Naive B cell (primary cell): ENCODE measurements at places on chromosomes 12 and 14. TPM values are rescaled to one million over a fixed set of nuclear protein-coding genes. Genes with fewer than 3 reads are reported as not detected.

Gene ZNF605
- polyA plus RNA-seq, result 2.9 TPM

Gene LMO3
- polyA plus RNA-seq, result not detected

Gene CBLN3
- polyA plus RNA-seq, result 2.6 TPM

Gene COA8
- polyA plus RNA-seq, result 61.3 TPM

Gene SSPN
- polyA plus RNA-seq, result 6.7 TPM

Gene ITGA5
- polyA plus RNA-seq, result 2.6 TPM
